ENCODE measurements at places on chromosomes 12 and 14.

- DNase-seq = no peak
These were observed 16.9 kb downstream of the VPS37B start for GRCh38 chr12:122878780-122879612.

DNA sequence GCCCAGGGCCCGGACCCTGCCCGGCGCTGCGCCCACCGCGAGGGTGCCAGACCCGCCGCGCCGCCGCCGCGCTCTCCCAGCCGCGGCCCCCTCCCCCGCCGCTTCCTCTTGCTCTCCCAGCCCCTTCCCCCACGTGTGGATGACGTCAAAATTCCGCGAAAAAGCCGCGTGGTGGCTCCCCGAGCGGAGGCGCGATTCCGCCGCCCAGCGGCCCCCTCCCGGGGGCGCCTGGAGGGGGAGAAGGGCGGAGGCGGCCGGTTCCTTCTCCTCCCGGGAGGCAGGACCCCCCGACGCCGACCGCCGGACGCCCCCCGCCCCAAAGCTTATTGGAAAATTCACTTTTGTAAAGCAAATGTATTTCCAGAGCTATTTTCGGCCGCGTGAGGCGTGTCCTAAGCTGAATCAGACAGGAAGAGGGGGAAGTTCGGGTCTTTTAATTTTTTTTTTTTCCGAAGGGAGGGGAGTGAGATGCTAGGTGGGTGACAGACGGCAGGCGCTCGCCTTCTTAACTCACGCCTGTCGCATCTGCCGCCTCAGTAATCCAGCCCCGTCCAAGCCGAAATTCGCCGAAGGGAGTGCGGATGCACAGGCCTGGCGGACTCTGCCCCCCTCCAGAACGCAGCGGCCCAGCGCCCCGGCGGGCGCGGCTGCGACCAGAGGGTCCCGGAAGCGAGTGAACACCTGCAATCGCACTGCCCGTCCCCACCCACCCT lies 4.1 kb upstream of the CCND2 start:
- DNase-seq = peak; percentile 63

- peak; percentile 44 for DNase-seq
These were observed 12.3 kb downstream of the KCTD10 start for GRCh38 chr12:109464642-109465351.

- no peak for DNase-seq
These were observed 147.3 kb downstream of the PPM1H start for GRCh38 chr12:62787611-62788010.

DNA sequence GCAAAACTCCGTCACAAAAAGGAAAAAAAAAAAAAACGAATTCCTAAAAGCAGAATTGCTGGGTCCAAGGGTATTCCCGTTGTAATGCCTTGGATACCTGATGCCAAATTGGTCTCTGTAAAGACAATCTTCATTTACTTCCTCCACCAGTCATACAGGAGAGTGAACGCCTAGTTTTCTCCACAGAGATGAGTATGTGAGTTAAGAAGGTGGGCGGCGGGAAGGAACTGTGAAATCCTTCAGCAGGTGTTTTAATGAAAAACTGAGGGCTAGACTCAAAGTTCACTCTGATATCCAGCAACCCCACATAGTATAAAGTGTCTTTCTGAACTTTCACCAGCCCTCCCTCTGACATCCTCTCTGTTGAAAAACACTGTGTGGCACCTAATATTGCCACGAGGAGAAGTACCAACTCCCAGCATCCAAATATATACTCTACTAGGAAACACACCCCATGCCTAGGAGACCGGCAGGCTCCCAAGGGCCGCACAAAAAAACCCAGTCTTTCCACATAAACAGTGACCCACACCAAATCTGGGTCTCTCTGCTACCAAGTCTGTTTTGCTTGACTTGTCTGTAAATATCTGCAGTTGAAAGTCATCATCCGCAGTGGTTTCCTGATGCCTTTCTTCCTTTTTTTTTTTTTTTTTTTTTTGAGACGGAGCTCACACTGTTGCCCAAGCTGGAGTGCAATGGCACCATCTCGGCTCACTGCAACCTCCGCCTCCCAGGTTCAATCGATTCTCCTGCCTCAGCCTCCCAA lies 30.3 kb upstream of the FOXN3 start:
- DNase-seq = no peak

Data from A673 (cell line).